ENCODE measurements at places on chromosomes 16 and 17. TPM values are rescaled to one million over a fixed set of nuclear protein-coding genes. Genes with fewer than 3 reads are reported as not detected.

- DNase-seq, result no peak
Observed at GRCh38 chr17:57721967-57722703, 23.0 kb downstream of the CCDC182 start.

The PITPNM3 gene
- 17.3 TPM for total RNA-seq

DNA sequence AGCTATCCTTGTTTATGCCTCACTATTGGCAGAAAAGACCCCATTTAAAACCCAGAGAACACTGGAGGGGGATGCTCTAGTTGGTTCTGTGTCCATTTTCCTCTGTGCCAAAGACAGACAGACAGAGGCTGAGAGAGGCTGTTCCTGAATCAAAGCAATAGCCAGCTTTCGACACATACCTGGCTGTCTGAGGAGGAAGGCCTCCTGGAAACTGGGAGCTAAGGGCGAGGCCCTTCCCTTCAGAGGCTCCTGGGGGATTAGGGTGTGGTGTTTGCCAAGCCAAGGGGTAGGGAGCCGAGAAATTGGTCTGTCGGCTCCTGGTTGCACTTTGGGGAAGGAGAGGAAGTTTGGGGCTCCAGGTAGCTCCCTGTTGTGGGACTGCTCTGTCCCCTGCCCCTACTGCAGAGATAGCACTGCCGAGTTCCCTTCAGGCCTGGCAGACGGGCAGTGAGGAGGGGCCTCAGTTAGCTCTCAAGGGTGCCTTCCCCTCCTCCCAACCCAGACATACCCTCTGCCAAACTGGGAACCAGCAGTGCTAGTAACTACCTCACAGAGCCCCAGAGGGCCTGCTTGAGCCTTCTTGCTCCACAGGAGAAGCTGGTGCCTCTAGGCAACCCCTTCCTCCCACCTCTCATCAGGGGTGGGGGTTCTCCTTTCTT is 56.1 kb downstream of the IGF2BP1 start:
- no peak for DNase-seq

The ZG16 gene
- 0.26 TPM for total RNA-seq

The WFDC1 gene
- not detected for total RNA-seq

DNA sequence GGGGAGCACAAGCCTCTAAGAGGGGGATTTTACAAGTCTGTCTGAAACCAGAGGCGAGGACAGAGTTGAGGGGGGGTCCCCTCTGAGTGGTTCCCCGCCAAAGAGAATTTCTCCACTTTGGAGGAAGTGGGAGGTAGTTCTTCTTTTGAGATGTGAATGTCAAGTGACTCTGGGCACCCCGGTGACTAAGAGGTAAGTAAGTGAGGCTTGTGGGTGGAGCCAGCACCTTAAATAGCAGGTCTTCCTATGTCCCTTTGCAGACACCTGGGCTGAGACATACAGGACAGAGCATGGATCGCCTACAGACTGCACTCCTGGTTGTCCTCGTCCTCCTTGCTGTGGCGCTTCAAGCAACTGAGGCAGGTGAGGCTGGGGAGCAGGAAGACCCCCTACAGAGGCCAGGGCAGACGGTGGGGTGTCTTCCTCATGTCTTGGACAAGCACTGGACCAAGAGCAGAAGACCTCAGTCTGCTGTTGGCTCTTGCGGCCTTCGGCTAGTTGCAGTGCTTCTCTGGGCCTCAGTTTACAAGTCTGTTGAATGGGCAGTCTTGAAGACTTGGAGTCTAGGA is at the start of gene CCL22:
Gene CCL22, plus strand, starts transcription at position 257 of the 569 bp plus-strand sequence. Its CDS starts 34 bp downstream, at position 291.
- peak; percentile 29 for DNase-seq

GRCh38 chr17:57855391-57856035 is 5.7 kb upstream of the MRPS23 start:
- DNase-seq, result no peak

- DNase-seq, result no peak
Observed at GRCh38 chr16:22710326-22710725, 103.6 kb upstream of the HS3ST2 start.

The KRTAP9-8 gene
- total RNA-seq, result not detected

GRCh38 chr16:58419241-58419990 is 27.1 kb downstream of the GINS3 start:
- DNase-seq, result no peak

The CDC6 gene
- total RNA-seq, result 37.8 TPM

DNA sequence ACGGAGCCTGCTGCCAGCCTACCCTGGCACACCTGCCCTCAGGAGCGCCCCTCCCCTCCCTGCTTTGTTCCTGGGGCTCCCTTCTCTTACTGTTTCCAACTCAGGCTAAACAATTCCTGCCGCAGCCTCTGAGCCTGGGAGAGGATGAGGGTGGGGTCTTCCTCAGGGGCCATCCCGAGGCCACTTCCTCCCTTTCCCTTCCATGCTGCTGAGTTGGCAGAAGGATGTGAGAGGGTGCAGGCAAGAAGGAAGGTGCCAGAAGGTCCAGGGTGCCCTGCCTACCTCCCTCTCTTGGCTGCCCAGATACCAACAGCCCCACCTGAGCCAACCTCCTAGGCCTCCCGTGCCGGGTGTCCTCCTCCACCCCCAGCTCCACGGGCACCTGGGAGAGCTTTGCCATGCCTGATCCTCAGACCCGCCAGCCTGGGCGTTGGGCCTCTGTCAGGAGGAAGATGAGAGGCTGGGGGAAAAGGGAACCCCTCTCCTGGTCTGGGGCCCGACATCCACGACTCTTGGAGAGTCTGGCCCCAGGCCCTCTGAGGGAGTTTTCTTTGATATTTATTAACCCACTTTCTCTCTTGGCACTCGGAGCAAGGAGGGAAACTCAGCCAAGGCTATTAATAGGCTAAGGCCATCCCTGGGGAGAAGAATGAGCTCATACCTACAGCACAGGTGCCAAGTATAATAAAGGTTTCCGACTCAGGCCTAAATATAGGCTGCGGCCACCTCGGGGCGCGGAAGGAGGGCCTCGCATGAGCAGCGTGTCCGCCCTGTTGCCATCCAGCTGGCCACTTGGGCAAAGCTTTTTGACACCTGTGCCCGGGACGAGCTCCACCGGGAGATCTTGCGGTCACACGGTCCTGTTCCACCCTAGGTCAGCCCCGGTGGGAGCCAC is 232.0 kb downstream of the ENGASE start:
- no peak for DNase-seq

DNA sequence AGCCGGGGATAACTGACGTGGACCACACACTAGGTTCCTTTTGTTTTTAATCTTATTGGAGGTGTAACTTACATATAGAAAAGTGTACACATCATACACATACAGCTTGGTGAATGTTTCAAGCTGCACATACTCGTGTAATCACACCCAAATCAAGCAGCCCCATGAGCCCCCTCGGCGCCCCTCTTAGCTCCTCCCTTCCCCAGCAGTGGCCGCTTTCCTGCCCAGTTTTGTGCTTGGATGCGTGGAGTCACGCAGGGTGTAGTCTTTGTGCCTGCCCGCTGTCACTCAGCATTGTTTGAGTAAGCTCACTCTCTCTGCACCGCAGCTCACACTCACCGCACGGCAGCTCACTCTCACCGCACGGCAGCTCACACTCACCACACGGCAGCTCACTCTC is 151.7 kb upstream of the CHMP6 start:
- DNase-seq, result no peak

- DNase-seq, result peak; percentile 93
Observed at GRCh38 chr16:1942810-1943726, at the start of gene MSRB1. TSS of gene MSRB1 (minus strand) at chr16:1943199. CDS start at chr16:1943156, 43 bp downstream.

The DNAAF1 gene
- total RNA-seq, result 1.2 TPM

- no peak for DNase-seq
Observed at GRCh38 chr17:17114592-17115225, 72.5 kb downstream of the MPRIP start.

The NPIPA5 gene
- total RNA-seq, result 0.68 TPM

GRCh38 chr16:78987666-78988065 is 612.9 kb downstream of the MAF start:
- DNase-seq, result peak; percentile 87
